ENCODE measurements at places on chromosomes 2 and 18.

GRCh38 chr2:157899125-157899839 lies 23.2 kb upstream of the ACVR1 start:
- no peak for DNase-seq

DNA sequence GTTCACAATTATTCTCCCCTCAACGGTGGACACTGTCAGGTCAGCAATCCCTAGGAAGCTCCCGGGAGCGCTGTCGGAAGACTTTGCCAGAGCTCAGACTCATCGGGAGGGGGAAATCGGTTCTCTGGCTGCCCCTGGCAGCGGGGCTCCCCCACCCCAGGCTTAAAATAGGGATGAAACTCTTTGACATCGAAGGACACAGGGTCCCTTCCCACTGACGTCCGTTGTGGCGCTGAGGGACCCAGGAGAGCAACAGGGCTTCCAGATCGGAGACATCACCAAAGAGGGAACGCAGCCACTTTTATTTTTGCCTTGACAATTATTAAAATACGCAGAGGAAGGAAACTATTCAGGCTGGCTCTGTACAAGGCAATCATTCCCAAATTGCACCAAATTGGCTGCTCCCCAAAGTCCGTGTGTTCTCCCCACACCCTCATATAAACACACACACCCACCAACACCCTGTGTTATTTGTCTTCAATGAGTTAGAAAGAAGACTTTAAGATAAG lies 249.0 kb downstream of the CDH20 start:
- no peak for DNase-seq

GRCh38 chr2:197164141-197164754 lies 146.3 kb downstream of the ANKRD44 start:
- DNase-seq, result no peak

- peak; percentile 93 for DNase-seq
Observed at GRCh38 chr2:28751252-28751955, at the start of gene PPP1CB. PPP1CB (plus strand) TSS chr2:28751830; CDS start chr2:28752125, 295 bp downstream.

- no peak for DNase-seq
Observed at GRCh38 chr2:88709181-88709631, 17.7 kb downstream of the RPIA start.

GRCh38 chr2:176931588-176932563 lies 280.7 kb upstream of the HNRNPA3 start:
- DNase-seq, result no peak

DNA sequence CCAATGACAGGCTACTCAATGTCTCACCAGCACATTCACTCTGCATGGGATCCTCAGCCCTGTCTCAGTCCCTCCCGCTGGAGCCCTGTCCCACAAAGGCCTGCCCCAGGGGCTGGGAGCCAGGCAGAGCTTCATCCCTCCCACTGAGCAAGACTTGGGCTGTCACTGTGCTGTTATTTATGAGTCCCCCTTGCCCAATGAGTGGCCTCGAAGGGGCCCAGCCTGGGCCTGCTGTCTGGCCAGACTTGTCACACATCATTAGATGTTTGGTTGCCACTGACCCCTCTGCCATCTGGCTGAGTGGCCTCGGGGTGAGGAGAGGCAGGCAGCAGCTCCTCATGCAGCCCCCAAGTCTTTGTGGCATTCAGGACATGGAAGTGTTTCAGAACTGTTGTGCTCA lies 330.6 kb upstream of the SKOR2 start:
- DNase-seq, result no peak

DNA sequence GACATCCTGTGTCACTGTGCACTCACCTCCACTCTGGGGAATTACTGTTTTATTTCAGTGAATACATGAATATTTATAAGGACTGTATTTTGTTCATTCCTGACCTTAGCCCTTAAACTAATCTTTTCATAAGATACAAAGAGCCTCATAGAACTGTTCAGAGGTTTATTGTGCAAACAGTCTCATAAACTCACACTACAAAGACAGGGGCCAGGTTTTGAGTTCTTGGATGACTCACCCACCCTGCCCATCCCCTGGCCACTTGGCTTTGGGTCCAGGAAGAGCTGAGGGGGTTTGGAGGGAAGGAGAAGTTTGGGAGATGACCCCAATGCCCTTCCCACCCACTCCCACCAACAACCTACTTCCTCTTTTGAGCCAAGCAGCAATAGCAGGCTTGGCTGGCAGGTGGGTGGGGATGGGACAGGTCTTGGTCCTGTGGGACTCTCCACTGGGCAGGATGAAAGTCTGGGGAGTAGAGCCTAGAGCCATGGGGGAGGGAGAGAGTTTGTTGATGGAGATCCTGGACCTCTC lies 43.1 kb upstream of the IL1R2 start:
- no peak for DNase-seq

- DNase-seq, result no peak
Observed at GRCh38 chr2:204112084-204112770, 175.7 kb downstream of the ICOS start.

- DNase-seq, result no peak
Observed at GRCh38 chr2:81249152-81249551, 944.6 kb upstream of the LRRTM1 start.

- no peak for DNase-seq
Observed at GRCh38 chr2:161139098-161139987, 20.9 kb upstream of the TANK start.

GRCh38 chr2:133240491-133241223 lies 327.6 kb downstream of the NCKAP5 start:
- DNase-seq, result no peak

- DNase-seq, result no peak
Observed at GRCh38 chr2:179536185-179536584, 271.6 kb upstream of the SESTD1 start.

GRCh38 chr18:11502368-11502767 lies 107.0 kb upstream of the SLC35G4 start:
- no peak for DNase-seq

DNA sequence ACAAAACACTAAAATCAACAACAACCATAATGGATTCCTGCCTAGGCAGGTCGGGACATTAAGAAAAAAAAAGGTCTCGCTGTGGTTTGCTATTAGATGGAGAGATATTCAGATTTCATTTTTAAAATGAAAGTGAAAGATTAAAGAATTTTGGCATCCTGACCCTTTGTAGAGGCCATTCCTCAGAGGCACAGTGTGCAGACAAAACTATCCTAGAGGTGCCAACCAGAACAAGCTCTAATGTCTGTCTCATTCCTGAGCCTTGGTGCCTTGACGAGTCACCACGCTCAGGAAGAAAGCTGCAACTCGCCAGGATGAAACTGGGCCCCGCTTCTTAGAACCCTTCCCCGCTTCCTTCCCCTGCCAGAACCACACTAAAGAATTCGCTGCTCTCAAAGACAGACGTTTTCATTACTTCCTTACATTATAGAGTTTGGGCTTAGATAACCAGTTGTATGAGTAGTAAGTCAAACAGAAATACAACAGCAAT lies 156.0 kb downstream of the TGIF1 start:
- DNase-seq, result no peak

DNA sequence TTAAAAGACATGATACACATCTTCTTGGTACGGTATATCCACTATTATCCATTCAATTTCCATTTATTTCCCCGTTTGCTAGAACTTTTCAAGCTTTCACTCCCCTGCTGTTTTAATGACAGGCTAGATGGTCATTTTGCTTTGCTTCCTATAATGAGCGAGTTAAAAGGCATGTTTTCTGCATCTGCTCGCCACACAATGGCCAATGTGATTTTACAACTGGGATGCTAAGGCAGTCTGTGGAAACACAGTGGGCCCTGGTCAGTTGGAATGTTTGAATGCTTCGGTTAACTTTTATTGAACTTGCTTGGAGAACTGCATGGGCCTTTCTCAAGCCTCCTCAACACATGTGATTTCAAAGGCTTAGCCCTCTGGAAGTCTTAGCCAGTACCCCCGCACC lies 48.4 kb upstream of the TNP1 start:
- DNase-seq, result no peak
